8988T (cell line): ENCODE measurements at places on chromosomes 7 and 10.

GRCh38 chr7:157009170-157009777 is 1.2 kb downstream of the MNX1 start:
- peak; percentile 60 for DNase-seq

DNA sequence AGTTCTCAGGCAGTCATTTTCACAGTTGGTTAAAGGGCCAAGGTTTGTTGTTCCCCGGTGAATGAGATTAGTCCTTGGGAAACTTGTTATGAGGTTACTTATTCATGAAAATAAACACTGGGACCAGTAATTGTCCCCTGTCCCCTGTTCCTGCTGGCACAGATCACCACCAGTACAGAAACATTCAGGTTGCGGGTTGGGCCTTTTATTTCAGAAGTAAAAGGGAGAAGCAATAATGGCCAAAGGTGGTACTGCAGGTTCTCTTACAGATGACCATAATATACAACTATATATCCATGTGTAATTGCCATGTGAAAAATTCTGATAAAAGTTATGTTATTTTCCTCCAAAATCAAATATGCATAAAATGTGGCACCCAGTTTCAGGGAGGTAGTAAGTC is 442.0 kb downstream of the SORCS1 start:
- no peak for DNase-seq

DNA sequence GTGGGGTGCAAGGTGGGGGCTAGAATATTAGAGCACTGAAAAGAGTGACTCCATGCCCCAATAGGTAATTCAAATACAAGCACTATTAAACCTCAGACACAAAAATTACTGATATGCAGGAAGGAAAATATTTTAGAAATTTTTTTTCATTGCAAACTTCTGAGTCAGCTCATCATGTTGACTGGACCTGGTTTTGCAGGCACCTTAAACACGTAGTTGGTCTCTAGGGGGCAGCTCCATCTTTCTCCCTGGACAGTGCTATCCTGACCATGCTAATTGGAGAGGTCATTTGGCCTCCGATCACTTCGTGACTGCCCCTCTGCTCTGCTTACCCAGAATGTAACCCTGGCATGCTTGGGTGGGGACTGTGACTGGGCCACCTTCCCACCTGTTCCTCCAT is 368.4 kb upstream of the MKI67 start:
- DNase-seq: no peak

GRCh38 chr10:14588084-14588937 is 186.4 kb downstream of the FAM107B start:
- no peak for DNase-seq

- DNase-seq: no peak
Observed at GRCh38 chr7:133165001-133165400, 83.1 kb upstream of the CHCHD3 start.

GRCh38 chr10:62501547-62501946 is 127.4 kb downstream of the ZNF365 start:
- no peak for DNase-seq

- DNase-seq: no peak
Observed at GRCh38 chr7:111192614-111193413, 101.9 kb downstream of the LRRN3 start.

- DNase-seq: peak; percentile 58
Observed at GRCh38 chr10:34814223-34814912, 728 bp downstream of the PARD3 start.

DNA sequence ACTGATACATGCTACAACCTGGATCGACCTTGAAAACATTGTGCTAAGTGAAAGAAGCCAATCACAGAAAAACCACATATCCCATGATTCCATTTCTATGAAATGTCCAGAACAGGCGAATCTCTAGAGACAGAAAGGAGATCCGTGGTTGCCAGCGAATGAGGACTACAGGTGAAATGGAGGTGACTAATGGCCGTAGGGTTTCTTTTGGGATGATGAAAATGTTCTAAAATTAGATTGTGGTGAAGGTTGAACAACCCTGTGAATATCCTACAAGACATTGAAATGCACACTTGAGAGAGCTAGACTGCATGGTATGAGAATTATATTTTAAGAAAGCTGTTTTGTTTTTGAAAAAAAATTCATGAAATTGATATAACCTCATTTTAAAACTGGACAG is 188.5 kb upstream of the PLXNA4 start:
- no peak for DNase-seq

- DNase-seq: no peak
Observed at GRCh38 chr10:103153302-103154197, 39.5 kb downstream of the NT5C2 start.

- no peak for DNase-seq
Observed at GRCh38 chr10:34637418-34637911, 177.6 kb downstream of the PARD3 start.

DNA sequence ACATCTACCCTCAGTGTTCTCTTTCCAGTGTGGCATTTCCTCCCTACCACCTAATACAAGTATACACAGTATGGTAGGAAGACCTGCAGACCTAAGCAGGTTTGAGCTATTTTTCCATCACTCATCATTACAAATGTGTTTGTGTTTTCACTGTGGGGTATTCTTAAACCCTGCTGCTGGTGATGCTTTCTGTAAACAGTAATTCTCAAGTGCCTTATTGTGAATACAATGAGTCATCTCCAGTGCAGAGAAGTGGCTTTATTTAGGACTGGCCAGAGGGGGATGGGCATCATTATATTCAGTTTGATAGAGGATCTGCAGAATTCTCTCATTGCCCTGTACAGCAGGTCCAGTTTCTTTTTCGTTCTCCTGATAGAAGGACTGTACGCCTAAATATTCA is 63.7 kb downstream of the GRM8 start:
- DNase-seq: no peak

GRCh38 chr7:41822259-41822817 is 119.4 kb upstream of the INHBA start:
- no peak for DNase-seq

- DNase-seq: no peak
Observed at GRCh38 chr7:151387161-151388006, 22.5 kb downstream of the WDR86 start.

DNA sequence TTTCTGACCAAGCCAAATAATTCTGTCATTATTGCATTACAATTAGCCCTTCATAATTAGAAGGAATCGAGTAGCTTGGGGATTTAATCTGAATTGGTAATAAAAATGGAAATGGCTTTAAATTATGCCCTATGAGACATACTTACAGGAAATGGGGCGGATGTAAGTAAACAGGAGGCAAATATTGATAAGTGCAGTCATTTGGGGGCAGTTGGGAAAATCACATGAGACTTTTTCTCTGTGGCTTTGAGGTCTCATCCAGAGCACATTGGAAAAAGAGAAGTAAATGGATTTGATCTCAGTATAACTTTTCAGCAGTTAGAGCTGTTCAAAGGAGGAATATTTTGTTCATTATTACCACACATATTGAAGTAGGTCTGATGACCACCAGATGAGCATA is 307.8 kb upstream of the POM121L12 start:
- DNase-seq: no peak

GRCh38 chr7:6479067-6479466 is 31.3 kb upstream of the DAGLB start:
- no peak for DNase-seq

GRCh38 chr10:127021801-127022200 is 116.6 kb downstream of the DOCK1 start:
- DNase-seq: no peak

DNA sequence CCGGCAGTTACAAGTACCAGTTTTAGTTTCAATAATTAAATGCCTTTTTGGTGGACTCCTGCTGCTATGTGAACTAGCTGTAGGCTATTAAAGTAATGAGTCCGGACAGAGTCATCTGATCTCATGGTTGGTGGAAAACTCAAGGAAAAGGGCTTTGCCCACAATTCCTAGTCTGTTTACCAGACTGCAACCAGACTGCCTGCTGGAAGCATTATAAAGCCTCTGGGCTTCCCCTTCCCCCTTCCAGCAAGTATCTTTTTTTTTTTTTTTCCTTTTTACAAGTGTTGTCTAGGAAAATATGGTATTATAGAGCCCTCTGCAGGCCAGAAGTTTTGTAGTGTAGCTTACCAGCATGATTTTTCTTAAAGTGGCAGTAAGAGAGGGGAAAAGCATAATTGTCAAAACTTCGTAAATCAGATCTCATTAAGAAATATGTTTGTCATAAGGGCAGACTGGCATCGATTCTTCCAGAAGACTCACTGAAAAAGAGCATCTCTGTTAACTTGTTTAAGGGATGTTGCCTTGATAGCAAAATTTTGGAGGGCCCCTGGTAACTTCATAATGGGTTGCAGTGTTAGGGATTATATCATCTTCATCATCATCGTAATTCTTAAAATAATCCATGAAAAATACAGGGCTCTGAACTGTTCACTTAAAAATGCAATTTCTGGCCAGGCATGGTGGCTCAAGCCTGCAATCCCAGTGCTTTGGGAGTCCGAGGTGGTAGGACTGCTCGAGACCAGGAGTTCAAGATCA is 181.3 kb downstream of the TAX1BP1 start:
- DNase-seq: no peak

- DNase-seq: no peak
Observed at GRCh38 chr7:23350466-23350865, 51.3 kb downstream of the MALSU1 start.

DNA sequence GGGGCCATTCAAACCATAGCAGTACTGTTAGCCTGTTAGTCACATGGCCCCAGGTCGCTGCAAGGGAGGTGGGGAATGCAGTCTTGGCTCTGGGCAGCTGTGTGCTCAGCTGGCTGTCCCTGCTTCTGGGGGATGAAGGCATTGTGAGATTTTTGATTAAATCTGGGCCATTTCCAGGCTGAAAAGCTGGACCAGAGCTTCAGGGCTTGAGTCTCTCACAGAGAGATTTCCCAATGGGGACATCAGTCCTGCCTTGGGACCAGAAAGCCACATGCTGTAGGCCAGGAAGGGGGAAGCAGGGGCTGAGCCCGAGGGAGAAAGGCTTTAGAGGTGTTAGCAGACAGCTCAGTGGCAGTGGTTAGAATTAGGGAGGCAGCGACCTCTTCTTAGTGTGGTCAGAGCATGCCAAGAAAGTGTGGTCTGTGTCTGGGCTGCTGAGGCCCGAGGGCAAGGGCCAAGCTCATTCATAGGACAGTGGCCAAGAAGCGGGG is 33.6 kb downstream of the PALD1 start:
- DNase-seq: no peak

- DNase-seq: no peak
Observed at GRCh38 chr10:126110489-126111180, 214.3 kb downstream of the FANK1 start.

DNA sequence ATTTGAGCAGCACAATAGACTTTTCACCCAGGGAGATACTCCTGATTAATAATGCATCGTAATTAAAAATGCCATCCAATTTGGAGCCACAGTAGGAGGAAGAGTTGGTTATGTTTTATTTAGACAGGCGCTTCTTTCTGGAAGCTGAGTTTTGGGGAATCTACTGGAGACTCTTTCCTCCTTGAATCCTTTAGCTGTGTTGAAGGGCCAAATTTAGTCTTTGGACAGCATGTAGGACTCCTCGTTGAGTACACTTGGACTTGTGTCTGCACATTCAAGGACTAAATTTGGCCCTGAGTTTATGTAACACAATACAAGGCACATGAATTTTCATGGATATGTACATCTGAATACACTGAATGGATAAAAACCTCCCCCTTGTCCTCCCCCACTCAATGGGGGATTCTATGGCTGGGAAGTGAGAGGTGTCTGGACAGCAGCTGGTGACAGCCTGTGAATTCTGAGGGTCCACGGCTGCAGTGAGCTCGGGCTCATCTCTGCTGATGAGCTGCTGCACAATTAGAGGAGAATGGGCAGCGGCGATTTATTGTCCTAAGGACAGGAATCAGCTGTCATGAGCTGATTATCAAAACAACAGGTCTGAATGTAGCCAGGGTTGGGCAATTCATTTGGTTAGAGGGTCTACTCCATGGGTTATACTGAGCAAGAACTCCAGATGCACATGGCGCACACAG is 95.2 kb downstream of the PRTFDC1 start:
- no peak for DNase-seq

DNA sequence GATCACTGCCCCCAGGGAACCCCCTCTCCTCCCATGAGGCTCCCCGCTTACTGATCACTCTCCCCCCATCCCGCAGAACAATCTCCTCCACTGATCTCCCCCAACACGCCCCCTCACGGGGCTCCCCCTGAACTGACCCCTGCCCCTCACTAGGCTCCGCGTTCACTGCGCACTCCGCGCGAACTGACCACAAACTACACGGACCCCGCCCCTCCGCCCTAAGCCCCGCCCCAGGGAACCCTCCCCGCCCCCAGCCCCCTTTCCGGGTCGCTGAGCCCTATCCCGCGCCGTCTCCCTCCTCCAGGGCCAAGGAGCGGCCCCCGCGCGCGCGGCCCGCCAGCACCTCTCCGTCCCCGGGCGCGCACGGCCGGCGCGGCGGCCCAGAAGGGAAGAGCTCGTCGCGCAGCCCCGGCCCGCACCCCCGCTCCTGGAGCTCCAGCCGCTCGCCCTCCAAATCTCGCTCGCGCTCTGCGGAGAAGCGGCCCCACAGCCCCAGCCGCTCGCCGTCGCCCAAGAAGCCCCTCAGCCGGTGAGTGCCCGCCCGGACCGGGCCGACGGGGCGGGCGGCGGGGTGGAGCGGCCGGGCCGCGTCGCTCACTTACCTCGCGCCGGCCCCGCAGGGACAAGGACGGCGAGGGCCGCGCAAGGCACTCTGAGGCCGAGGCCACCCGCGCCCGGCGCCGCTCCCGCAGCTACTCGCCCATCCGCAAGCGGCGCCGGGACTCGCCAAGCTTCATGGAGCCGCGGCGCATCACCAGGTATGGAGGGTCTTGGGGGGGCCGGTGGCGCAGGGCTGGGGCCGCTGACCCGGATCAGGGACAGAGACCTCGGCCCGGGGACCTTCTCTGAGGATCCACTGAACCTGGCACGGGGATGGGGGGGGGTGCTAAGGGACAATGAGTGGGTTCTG is 19.9 kb upstream of the HSPB1 start:
- no peak for DNase-seq

GRCh38 chr7:93957767-93958166 is 36.2 kb downstream of the GNG11 start:
- DNase-seq: no peak

DNA sequence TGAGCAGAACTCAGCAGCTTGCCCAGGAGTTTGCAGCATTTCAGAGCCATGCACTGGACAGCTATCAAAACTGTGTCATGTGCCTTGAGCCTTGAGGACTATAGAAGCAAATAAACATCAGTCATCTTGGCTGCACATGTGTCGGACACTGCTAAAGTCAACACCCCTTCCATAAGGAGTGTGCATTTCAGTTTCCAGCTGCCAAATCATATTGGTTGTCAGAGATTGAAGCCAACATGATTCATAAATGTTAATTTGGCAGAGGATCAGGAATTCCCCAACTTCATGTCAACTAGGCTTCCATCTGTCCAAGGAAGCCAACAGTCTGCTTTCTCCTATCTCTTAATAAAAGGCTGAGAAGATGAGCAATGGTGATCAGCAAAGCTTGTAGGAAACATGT is 32.8 kb downstream of the SLC16A12 start:
- DNase-seq: no peak

- DNase-seq: no peak
Observed at GRCh38 chr10:6089334-6090219, 743 bp downstream of the RBM17 start.
